ENCODE measurements at places on chromosomes 7 and 10.

- DNase-seq = no peak
Observed at GRCh38 chr7:2953588-2954407, 89.9 kb downstream of the CARD11 start.

GRCh38 chr7:2971914-2972834 is 71.5 kb downstream of the CARD11 start:
- DNase-seq = no peak

GRCh38 chr10:33476757-33477273 is 142.3 kb upstream of the NRP1 start:
- DNase-seq = no peak

- no peak for DNase-seq
Observed at GRCh38 chr7:129896568-129897382, 56.0 kb downstream of the UBE2H start.

DNA sequence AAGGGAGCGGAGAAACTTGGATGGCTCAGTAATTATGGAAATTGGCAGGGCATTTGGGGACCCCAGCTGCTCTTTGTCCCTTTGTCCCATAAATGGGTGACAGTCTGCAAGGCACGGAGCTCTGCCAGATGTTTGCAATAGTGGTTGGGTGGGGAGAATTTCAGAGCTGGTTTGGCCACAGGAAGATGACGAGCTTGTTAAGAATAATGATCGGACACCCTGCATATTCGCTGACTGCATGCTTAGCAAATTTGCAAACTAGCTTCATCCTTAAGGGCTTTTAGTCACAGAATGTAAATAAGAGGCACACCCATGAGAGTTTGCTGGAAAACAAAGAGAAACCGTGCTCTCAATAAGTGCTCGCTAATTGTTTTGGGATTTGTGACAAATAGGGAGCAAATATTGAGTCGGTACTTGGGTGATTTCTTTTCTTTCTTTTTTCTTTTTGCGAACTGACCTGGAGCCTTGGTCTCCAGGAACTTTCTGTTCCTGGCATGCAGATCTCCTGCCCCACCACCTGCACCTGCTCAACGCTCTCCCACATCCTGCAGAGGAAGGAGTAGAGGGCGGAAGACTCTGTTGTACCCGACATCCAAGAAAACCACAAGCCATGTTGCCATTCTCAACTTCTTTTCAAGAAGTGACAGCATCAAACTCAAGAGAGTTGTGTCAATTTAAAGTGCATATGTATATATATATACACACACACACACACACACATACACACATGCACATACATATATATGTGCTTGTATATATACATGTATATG is 238.9 kb downstream of the CAMK1D start:
- DNase-seq = no peak

- DNase-seq = no peak
Observed at GRCh38 chr7:74071121-74071520, 12.5 kb upstream of the LIMK1 start.

DNA sequence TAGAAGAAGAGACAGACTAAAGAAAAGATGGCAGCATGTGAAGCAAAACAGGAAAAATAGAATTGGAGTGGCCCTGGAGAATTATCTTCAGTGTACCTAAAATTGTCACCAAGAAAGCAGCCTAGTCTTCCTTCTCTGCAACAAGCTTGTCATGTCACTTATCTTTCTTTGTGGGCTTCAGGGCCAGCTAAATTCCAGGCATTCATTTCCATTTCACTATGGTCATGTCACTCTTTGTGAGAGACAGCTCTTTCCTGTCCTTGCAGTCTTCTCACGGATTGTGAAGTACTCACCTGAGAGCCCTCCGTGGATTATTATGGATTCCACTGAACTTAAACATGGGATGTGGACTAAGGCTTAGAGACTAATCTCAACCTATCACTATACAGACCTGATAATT is 9.0 kb upstream of the HKDC1 start:
- DNase-seq = no peak

GRCh38 chr7:2717293-2718261 is 29.6 kb downstream of the AMZ1 start:
- DNase-seq = peak; percentile 45

DNA sequence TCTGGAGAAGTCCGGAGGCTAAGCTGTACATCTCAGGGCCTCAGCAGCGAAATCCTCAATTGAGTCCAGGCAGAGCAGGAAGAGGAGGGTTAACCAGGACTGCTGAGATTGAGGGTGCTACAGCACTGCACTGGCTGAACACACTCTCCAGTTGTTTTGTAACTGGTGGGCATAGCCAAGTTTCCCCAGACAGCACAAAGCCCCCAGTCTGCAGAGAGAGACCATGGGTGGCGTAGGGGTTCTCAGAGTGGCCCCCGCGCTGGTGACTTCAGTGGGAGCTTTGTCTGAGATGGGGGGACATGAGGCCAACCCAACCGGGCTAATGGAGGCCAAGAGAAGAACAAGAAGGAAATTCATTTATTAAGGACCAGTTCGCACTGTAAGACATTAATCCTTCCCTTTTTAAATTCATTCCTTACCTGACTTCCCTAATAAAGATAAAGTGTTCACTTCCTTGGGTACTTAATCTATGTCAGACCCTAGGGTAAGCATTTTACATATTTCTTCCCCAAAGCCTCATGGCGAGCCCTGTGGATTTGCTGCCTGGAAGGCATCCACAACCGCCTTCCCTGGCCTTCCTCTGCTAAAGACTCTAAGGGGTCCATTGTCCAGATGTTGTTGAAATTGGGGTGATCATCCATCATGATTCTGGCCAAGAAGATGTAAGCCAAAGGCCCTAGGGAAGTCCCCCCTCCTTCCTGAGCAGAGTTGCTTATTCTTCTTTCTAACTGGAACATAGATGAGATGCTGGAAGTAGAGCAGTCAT is 121.4 kb upstream of the CHST15 start:
- DNase-seq = no peak

DNA sequence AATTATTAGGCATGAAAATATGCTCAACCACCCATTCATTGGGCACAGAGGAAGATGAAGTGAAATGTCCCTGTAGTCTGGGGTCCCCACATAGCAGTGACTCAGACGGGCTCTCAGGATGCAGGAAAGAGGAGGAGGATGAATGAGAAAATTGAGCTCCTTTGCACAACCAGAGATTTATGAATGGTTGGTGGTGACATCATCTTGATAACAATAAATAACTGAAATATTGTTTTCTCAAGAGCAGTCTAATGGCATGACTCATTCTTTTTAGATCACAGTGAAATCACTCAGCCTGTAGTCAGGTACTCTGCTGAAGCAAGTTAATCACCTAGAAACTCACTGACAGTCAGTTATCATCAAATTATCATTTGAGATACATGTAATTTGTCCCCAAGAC is 254.1 kb downstream of the RELN start:
- no peak for DNase-seq

DNA sequence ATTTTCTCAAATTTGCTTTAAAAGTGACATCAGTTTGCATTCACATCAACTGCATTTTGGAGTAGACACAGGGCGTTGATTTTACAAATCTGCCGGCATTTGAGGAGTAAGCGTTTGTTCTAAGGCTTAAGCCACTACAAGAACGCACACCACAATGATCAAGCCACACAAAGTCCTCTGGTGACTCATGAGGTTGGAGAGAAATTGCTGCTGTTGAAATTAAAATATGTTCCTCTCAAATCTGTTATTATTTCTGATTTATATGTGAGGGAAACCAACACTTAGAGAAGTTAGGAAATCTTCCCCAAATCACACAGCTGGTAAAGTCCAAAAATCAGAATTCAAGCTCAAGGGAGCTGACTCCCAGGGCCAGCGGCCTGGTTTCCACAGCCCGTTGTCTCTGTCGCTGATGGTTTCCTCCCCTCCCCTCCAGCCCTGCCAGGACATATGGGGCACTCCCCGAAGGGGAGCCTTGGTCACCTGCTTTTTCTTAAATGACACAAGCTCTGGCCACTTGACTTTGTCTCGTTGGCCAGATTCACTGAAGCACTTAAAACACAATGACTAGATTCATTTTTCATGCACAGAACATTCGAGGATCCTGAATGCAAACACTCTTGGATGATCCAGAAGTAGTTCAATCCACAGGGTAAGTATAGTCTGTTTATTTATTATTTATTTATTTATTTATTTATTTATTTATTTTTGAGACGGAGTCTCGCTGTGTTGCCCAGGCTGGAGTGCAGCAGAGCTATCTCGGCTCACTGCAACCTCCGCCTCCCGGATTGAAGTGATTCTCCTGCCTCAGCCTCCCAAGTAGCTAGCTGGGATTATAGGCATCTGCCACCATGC is 29.2 kb upstream of the KLF6 start:
- no peak for DNase-seq

- no peak for DNase-seq
Observed at GRCh38 chr10:133213641-133214467, 16.2 kb upstream of the UTF1 start.

- no peak for DNase-seq
Observed at GRCh38 chr7:116708248-116708647, 36.3 kb downstream of the MET start.

- peak; percentile 74 for DNase-seq
Observed at GRCh38 chr7:36287371-36288241, 102.1 kb upstream of the ANLN start.

GRCh38 chr7:102451371-102452054 is 13.2 kb downstream of the ALKBH4 start:
- no peak for DNase-seq

- no peak for DNase-seq
Observed at GRCh38 chr10:100167553-100168312, 18.1 kb downstream of the ERLIN1 start.

DNA sequence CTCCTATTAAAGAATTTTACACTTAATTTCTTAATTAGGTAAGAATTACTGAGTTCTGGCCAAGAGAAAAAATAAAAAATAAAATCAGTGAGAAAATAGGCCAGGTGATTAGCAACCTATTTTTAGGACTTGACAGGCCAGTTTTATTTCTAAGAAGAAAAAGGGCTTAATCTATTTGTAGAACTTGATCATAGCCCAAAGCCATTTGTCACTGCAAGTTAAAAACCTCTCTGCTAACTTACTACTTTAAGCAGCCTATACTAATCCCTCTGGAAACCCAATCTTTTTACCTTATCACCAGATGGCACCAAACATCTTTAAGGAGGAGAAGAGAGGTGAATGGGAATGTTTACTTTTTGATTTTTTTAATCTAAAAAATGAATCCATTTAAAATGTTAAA is 222.1 kb upstream of the RHOBTB1 start:
- no peak for DNase-seq

All from CD14-positive monocyte (primary cell).